ENCODE measurements at places on chromosomes 5 and 9. TPM values are rescaled to one million over a fixed set of nuclear protein-coding genes. Genes with fewer than 3 reads are reported as not detected.
A peak's percentile ranks its signal among the peaks of the same experiment; 100 is the strongest.

TNFSF8 gene
- 42.9 TPM for total RNA-seq

HRH2 gene
- 2.9 TPM for total RNA-seq

F2R gene
- total RNA-seq: 16.3 TPM

POU5F2 gene
- total RNA-seq: 4.0 TPM

FBXL7 gene
- not detected for total RNA-seq

GNAQ gene
- total RNA-seq: 38.3 TPM

LAMC3 gene
- total RNA-seq: 3.6 TPM

RICTOR gene
- total RNA-seq: 69.5 TPM

DNA sequence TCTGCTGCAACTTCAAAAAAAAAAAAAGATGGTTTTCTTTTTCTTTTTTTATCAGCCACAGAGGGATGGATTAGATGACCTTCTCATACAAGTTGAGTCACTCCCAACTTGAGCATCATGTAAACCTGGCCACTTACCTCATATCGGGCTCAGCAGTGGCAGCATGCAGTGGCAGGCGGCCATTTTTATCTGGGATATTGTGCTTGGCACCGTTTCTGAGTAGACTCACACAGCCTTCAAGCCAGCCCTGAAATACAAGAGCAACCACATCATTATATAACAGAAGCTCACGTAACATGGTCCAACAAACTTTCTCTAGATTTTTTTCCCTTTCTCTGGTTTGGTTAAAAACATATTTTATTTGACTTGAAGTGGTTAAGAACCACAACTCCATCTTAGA is 62.6 kb downstream of the ANKRD55 start:
- no peaks in the 10 kb centered on the region for H3K27me3 ChIP-seq
- no peak overlapping the region for H3K4me3 ChIP-seq
- H3K4me1 ChIP-seq: peaks cover 12% of the 10 kb centered on the region
- H3K27ac ChIP-seq: no peak overlapping the region
- H3K36me3 ChIP-seq: no peaks in the 10 kb centered on the region
- DNase-seq: no peak

DNA sequence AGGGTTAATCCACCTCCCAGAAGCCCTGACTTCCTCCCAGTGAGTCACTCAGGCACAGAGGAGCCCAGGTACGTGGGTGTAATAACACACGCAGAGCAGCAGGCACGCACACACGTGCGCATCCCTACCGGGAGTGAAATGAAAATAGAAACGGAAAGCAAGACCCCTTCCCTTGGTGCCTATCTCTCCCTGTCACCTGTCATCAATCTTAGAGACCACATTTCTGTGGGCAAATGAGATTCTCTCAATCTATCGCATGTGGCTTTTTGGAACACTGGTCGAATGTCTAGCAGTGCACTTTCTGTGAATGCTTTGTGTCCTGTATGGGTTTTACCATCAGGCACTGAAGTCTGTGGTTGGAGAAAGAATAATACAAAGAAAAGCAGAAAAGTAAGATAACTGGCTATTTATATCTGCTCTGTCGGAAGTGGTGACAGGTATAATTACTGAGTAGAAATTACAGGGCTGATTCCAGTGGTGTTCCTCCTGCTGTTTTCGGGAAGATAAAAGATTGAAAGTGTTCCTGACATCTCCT is 137.7 kb upstream of the GRIA1 start:
- no peaks in the 10 kb centered on the region for H3K4me1 ChIP-seq
- no peak for DNase-seq
- peak overlapping the region; percentile 29 for H3K4me3 ChIP-seq
- H3K36me3 ChIP-seq: no peaks in the 10 kb centered on the region
- H3K27me3 ChIP-seq: peaks cover 2% of the 10 kb centered on the region

DNA sequence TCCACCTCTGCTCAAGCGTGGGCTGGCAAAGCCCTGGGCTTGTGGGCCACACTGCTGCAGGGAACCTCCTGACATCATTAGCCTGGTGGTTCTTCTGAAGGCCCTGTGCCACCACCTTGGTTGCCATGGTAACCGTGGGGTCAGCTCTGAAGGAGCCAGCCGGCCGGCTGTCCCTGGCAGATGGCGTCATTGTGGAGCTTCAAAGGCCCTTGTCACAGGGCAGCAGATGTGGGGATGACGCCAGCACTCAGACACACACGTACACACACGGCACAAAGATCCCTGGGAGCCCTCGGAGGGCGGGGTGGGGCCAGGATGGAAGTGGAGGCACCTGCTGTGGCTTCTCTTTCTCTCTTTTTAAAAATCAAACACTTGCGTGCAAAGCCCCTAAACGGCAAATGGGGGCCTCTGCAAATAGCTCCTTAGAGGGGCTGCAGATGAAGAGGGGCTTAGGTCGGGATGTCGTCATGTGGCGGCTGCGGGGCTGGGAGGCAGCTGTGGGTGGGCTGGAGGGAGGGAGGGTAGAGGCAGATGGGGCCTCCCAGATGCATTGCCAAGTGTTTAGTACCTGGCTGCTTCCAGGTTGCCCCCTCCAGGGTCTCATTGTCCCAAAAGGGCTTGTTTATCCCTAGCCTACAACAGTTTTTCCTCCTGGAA is 19.5 kb upstream of the RPL26L1 start:
- H3K27ac ChIP-seq: no peak overlapping the region
- no peak for DNase-seq
- no peak overlapping the region for H3K4me3 ChIP-seq
- H3K36me3 ChIP-seq: peaks cover 56% of the 10 kb centered on the region

- no peaks in the 10 kb centered on the region for H3K4me1 ChIP-seq
- H3K36me3 ChIP-seq: no peaks in the 10 kb centered on the region
- peaks cover 14% of the 10 kb centered on the region for H3K27me3 ChIP-seq
Measured at GRCh38 chr5:161851691-161852299, 3.9 kb downstream of the GABRA1 start.

- no peak overlapping the region for H3K4me3 ChIP-seq
- no peaks in the 10 kb centered on the region for H3K36me3 ChIP-seq
- H3K4me1 ChIP-seq: no peaks in the 10 kb centered on the region
- DNase-seq: no peak
Measured at GRCh38 chr5:6814816-6815215, 101.6 kb downstream of the TENT4A start.

DNA sequence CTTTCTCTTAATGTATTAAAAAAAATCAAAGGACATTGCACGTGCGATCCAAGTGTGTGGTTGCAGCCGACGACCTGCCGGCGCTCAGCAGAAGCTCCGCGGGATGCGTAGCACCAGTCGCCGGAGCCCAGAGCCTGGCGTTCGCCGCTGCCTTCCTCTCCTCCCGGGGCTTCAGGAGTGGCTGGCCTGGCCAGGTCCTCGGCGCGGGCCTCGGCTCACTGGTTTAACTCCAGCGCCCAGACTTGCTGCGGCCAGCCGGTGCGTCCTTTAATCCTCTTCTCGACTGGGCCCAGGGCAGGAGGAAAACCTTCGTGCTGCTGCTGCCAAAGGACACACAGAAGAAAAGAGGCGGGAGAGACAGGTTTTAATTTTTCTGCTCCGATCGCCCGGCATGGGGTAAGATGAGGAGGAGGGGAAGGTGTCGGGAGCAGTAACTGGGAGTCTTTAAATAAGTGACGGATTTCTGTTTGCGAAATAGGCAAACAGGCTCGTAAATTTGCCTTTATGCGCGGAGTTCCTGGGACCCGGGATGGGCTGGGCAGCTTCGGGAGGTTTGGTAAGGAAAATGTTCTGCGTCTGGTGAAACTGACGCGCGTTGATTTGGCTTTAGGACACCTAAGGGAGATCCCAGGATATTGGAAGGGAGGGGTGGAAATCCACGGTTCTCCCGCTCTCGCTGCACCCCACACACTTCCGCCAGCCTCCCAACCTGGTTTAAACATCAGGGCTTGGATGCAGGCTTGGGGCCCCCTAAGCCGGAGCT is 2.3 kb downstream of the HAND1 start:
- no peak overlapping the region for H3K27ac ChIP-seq
- no peak overlapping the region for H3K4me3 ChIP-seq
- H3K4me1 ChIP-seq: peaks cover 23% of the 10 kb centered on the region
- no peaks in the 10 kb centered on the region for H3K36me3 ChIP-seq
- no peak for DNase-seq
- H3K27me3 ChIP-seq: peaks cover 88% of the 10 kb centered on the region

DNA sequence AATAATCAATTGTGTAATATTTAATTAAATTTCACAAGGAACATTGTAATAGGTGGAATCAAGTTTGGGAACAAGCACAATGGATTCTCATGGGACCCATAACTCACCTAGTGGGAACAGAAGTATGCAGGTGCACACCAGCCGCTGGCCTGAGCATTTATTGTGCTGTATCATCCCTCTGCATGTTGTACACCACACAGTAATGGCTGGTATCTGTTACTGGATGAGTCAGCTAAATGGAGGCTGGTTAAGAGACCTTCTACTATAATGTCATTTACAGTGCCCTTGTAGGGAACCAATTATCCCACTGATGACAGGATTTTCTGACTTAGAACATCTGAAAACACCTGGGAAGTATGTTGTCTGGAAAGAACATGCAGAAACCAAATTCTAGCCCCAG is 3.2 kb upstream of the MAP3K1 start:
- H3K27me3 ChIP-seq: no peaks in the 10 kb centered on the region
- H3K27ac ChIP-seq: no peak overlapping the region
- DNase-seq: no peak
- H3K4me1 ChIP-seq: no peaks in the 10 kb centered on the region
- no peaks in the 10 kb centered on the region for H3K36me3 ChIP-seq
- no peak overlapping the region for H3K4me3 ChIP-seq

- H3K36me3 ChIP-seq: no peaks in the 10 kb centered on the region
- H3K4me3 ChIP-seq: peak overlapping the region; percentile 46
- DNase-seq: peak; percentile 57
- no peak overlapping the region for H3K27ac ChIP-seq
- H3K27me3 ChIP-seq: peaks cover 37% of the 10 kb centered on the region
Measured at GRCh38 chr9:135990468-135991429, 29.6 kb upstream of the UBAC1 start.

DNA sequence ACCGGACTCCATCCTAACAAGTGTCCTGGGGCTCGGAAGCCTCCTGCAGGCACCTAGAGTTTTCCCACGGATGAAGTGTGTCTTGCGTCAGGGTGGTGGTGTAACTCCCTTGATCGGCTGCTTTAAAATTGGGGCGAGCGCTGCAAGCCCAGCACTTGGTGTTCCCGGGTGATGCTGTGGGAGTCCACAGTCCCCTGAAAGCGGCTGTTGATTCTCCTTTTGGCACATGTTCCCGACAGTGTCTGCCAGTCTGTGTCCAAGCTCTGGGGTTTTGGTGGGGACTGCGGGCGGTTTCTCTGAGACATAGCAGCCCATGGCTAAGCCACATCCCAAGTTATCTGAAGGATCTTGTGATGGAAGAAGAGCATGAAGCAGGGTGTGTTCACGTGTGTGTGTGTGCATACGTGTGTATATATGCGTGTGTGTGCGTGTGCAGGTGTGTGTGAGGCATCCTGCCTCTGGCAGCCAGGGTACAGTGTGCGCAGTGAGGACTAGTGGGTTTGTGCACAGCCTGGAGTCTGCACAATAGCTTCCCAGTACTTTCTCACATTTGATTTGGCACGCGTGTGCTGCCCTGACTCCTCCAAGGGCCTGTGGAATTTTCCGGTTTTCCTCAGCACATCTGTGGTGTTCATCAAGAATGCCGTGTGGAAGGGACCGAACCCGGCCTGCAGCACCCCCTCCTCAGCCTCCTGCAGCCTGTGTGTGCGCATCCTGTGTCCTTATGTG is 16.9 kb downstream of the SLC25A48 start:
- peaks cover 15% of the 10 kb centered on the region for H3K27me3 ChIP-seq
- DNase-seq: no peak
- H3K4me3 ChIP-seq: no peak overlapping the region
- no peaks in the 10 kb centered on the region for H3K4me1 ChIP-seq
- H3K27ac ChIP-seq: no peak overlapping the region
- no peaks in the 10 kb centered on the region for H3K36me3 ChIP-seq

- DNase-seq: no peak
- H3K4me3 ChIP-seq: no peak overlapping the region
- H3K27ac ChIP-seq: peak overlapping the region; percentile 80
- H3K36me3 ChIP-seq: no peaks in the 10 kb centered on the region
- peaks cover 29% of the 10 kb centered on the region for H3K4me1 ChIP-seq
Measured at GRCh38 chr5:55036477-55036876, 12.4 kb downstream of the GZMK start.

- H3K4me3 ChIP-seq: no peak overlapping the region
- no peak for DNase-seq
- no peaks in the 10 kb centered on the region for H3K4me1 ChIP-seq
Measured at GRCh38 chr9:133290751-133291302, 15.8 kb upstream of the ABO start.

GRCh38 chr5:73814233-73814846 is 188.3 kb downstream of the ARHGEF28 start:
- no peak overlapping the region for H3K27ac ChIP-seq
- H3K36me3 ChIP-seq: no peaks in the 10 kb centered on the region
- H3K4me1 ChIP-seq: no peaks in the 10 kb centered on the region
- peaks cover 2% of the 10 kb centered on the region for H3K27me3 ChIP-seq
- DNase-seq: no peak

GRCh38 chr9:105887679-105888078 is 193.3 kb downstream of the TMEM38B start:
- no peak overlapping the region for H3K27ac ChIP-seq
- no peaks in the 10 kb centered on the region for H3K27me3 ChIP-seq
- H3K36me3 ChIP-seq: no peaks in the 10 kb centered on the region
- H3K4me3 ChIP-seq: no peak overlapping the region
- H3K4me1 ChIP-seq: no peaks in the 10 kb centered on the region
- DNase-seq: no peak

DNA sequence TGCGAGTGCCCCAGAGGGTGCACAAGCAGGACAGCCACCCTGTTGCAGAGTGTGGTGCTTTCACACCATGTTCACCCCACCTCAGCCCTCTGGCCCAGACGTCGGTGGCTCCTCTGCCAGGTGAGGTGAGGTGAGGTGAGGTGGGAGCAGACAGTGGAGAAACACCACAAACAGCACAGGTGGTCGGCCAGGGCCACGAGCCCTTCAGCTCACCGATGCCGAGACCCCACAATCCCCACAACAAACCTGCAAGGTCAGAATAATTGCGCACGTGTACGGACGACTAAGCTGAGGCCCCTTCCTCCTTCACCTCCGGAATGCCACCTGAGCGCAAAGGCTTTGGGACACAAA is 10.5 kb downstream of the BRD3 start:
- peaks cover 2% of the 10 kb centered on the region for H3K4me1 ChIP-seq
- H3K4me3 ChIP-seq: no peak overlapping the region

GRCh38 chr5:73280821-73281746 is 108.1 kb downstream of the TMEM174 start:
- H3K4me1 ChIP-seq: no peaks in the 10 kb centered on the region
- no peak overlapping the region for H3K4me3 ChIP-seq
- DNase-seq: no peak

- H3K36me3 ChIP-seq: no peaks in the 10 kb centered on the region
- H3K4me3 ChIP-seq: no peak overlapping the region
- peaks cover 5% of the 10 kb centered on the region for H3K27me3 ChIP-seq
- no peaks in the 10 kb centered on the region for H3K4me1 ChIP-seq
- no peak for DNase-seq
Measured at GRCh38 chr5:54844905-54845566, 140.4 kb downstream of the ESM1 start.

GRCh38 chr9:72839085-72839484 is 113.8 kb downstream of the ALDH1A1 start:
- H3K4me1 ChIP-seq: no peaks in the 10 kb centered on the region
- H3K4me3 ChIP-seq: no peak overlapping the region
- no peak overlapping the region for H3K27ac ChIP-seq
- H3K27me3 ChIP-seq: no peaks in the 10 kb centered on the region

- peak overlapping the region; percentile 77 for H3K4me3 ChIP-seq
- H3K36me3 ChIP-seq: no peaks in the 10 kb centered on the region
- H3K27ac ChIP-seq: no peak overlapping the region
- H3K27me3 ChIP-seq: no peaks in the 10 kb centered on the region
- no peak for DNase-seq
Measured at GRCh38 chr5:137733922-137734321, 2.0 kb downstream of the KLHL3 start.
